ENCODE measurements at places on chromosomes 11 and 22.

DNA sequence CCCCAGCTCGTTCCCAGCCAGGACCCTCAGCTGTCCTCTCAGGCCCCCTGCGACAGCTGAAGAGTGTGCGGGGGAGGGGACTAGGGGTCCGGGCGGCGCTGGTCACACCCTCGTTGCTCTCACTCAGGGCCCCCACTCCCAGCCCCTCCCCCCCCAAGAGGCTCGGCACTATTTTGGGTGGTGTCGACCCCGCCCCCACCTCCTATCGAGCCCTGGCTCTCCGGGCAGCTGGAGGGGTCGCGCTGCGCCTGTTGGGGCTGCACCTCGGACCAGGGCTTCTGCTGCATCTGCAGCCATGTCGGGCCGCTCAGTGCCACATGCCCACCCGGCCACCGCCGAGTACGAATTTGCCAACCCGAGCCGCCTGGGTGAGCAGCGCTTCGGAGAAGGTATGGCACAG lies at the start of gene HSPB2:
TSS of gene HSPB2 (plus strand) at position 200 of the 400 bp plus-strand sequence. CDS start at position 296, 96 bp downstream.
- no peak for DNase-seq

- no peak for DNase-seq
Measured at GRCh38 chr11:10930224-10930971, 72.5 kb upstream of the ZBED5 start.

DNA sequence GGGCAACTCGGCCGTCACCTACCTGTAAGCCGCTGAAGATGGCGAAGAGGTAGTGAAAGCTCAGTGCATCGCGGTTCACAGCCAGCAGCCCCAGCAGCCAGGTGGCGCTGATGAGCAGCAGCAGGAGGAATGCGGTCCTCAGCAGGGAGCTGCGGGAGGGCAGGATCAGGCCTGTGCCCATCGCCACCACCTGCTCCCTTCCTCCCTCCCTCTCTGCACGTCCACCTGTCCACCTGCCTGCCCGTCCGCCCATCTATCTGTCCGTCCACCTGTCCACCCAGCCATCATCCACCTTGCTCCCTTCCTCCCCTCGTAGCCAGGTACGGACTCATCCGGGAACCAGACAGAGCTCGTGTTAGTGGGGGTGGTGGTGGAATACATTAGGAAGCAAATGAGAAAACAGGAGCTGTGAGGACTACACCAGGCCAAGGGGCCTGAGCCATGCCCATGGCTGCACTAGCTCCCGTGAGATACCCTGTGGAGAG lies 32.2 kb downstream of the TRMU start:
- no peak for DNase-seq

GRCh38 chr11:67071420-67072284 lies 15.0 kb downstream of the RHOD start:
- peak; percentile 10 for DNase-seq

- no peak for DNase-seq
Measured at GRCh38 chr11:45960387-45961095, 38.1 kb downstream of the LARGE2 start.

DNA sequence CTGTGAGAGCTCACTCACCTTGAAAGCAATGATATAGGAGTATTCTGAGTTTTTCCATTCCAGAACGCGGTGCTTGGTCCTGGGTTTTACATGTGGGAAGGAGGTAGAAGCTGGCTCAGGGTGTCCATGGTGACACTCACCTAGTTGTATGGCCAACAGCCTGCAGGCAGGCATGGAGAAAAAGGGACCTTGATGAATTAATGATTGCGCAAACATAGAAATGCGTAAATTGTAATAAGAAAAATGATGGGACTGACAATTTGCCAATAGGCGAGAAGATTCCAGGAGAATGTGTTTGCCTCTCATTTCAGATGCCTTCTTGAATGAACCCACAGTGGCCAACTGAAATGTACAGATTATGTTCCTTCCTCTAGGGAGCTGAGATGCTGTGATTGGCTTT lies 53.4 kb upstream of the MYO18B start:
- DNase-seq: no peak

GRCh38 chr11:126899961-126900748 lies 100.4 kb downstream of the KIRREL3 start:
- no peak for DNase-seq

GRCh38 chr11:17353821-17354600 lies 2.4 kb downstream of the NCR3LG1 start:
- DNase-seq: no peak

DNA sequence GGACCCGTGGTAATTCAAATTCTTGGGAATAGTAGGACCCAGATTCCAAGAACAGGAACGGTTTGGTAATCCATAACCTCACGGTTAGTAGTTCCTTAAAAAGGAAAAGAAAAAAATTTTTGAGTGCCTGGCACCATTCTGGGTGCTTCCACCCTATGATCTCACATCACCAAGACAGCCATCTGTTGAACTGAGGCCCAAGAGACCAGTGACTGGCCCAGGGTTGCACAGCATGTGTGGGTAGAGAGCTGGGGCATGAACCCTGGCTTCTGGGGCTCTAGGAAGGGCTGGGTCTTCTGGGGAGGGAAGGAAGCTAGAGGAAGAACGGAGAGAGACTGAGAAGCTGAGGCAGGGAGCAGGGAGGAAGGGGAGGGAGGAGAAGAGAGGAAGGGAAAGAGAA lies 4.7 kb upstream of the SPI1 start:
- no peak for DNase-seq

All from nucleus accumbens (tissue), 56 donors.